ENCODE measurements at places on chromosomes 5 and 9. TPM values are rescaled to one million over a fixed set of nuclear protein-coding genes. Genes with fewer than 3 reads are reported as not detected.

GRCh38 chr5:152456815-152457443 is 51.9 kb upstream of the NMUR2 start:
- no peak overlapping the region for H3K4me3 ChIP-seq
- DNase-seq, result no peak
- no peak overlapping the region for H3K27ac ChIP-seq
- no peaks in the 10 kb centered on the region for H3K27me3 ChIP-seq
- H3K4me1 ChIP-seq, result no peaks in the 10 kb centered on the region

DNA sequence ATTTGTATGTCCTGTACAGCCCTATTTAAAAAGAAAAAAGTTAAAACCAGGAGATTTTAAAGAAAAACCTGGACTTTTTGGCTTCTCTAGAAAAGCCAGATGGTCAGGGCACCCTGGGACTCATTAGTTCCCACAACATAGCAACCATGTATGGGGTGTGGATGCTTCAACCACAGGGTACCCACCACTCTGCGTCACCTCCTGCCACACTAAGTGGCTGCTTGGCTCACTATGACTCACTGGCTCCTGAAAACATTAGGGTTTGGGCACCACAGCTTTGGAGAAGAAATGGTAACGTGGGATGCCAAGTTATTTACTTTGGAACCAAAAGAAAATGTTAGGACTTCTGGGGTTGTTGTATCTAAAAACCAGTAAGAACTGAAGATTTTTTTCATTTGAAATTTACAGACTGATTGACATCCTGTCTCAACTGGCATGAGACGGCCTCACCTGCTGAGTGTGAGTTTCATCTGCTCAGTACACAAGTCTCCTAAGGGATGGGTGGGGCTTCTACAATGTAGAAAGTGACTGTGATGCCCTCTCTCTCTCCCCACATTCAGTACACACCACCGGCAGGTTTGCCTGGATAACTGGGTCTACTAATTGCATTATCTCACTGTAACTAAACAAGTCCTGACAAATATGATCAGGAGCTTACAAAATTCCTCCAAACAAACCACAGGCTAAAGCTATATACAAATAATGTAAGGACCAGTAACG is 103.9 kb downstream of the ESM1 start:
- peaks cover 29% of the 10 kb centered on the region for H3K27me3 ChIP-seq
- H3K36me3 ChIP-seq, result no peaks in the 10 kb centered on the region
- no peaks in the 10 kb centered on the region for H3K4me1 ChIP-seq
- DNase-seq, result no peak
- no peak overlapping the region for H3K4me3 ChIP-seq

DNA sequence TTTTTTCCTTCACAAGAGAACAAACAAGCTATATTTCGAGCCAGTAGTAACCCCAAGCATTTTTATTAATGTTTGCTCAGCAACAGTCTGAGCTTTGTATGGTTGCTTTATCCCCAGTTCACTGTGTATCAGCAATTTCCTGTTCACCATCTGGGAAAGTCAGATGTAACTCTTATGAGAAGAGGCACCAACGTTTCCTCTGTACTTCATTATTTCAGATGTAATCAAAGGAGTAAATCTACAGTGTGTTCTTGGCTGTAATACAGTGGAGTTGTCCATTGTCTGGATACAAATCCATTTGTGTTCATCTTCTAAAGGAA is 340.2 kb downstream of the ARRDC3 start:
- no peaks in the 10 kb centered on the region for H3K36me3 ChIP-seq
- peaks cover 5% of the 10 kb centered on the region for H3K4me1 ChIP-seq
- H3K27me3 ChIP-seq, result no peaks in the 10 kb centered on the region
- no peak overlapping the region for H3K4me3 ChIP-seq
- no peak for DNase-seq
- H3K27ac ChIP-seq, result peak overlapping the region; percentile 73

DNA sequence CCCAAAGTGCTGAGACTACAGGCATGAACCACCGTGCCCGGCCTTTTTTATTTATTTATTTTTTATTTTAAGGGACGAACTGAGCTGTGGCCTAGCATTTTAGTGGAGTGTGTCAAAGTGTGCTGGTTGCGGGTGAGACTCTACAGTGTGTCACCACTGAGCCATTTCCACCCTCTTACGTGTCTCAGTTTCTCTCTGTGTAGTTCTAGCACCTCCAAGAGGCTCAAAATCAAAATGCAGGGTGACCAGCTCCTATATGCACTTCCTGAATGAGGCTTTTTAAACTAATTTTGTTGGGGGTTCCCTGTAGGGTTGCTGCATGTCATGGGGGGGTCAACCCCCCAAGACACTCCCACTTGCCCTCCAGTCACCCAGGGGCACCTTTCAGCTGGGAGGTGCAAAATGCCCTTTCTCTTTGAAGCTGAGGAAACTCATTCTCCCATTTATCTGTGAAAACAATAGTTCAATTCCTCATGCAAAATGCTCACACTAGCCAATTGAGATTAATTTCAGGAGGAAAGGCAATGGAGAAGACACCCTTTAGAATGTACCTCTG is 69.3 kb downstream of the COL15A1 start:
- H3K27me3 ChIP-seq, result no peaks in the 10 kb centered on the region
- H3K27ac ChIP-seq, result no peak overlapping the region
- H3K36me3 ChIP-seq, result no peaks in the 10 kb centered on the region
- DNase-seq, result no peak
- no peaks in the 10 kb centered on the region for H3K4me1 ChIP-seq

DNA sequence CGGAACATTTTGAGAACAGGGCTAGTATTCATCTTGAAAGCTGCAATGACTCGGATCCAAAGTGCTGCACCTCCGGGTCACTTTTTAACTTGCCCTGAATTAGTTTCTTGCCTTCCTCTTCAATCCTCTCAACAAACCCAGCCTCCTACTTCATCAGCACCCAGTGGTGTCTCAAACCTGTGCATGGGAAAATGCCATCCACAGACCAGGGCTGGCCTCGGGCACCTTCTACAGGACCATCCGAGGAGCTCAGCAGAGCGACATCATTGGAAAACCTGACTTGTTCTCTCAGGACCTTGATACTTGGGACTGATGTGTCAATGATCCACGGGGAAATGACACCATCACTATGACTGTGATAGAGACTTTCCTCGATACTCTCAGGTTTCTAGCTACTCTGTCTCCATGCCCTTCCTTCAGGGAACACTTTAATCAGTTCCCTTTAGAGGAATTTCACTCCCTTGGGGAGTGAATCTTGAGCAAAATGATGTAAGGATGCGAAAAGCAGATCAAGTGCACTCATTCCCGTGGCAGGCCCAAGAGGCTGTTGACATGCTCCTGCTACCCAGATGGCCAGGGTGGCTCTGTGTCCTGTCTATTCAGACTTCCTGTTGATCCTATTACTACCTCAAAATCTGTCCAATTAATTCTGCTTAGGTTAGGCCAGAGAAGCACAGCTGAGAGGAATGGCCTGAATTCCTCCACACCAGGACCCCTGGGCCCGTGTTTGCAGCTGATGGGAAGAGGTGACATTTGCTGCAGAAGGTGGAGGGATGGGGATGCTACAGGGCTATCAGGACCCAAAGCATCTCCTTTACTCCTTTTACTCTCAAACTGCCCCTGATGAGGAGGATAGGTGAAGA is 96.5 kb upstream of the SLC25A48 start:
- H3K36me3 ChIP-seq, result no peaks in the 10 kb centered on the region
- no peak for DNase-seq
- H3K4me3 ChIP-seq, result no peak overlapping the region
- H3K27ac ChIP-seq, result no peak overlapping the region

GRCh38 chr5:64557911-64558310 is 52.1 kb downstream of the RGS7BP start:
- no peaks in the 10 kb centered on the region for H3K4me1 ChIP-seq
- H3K27ac ChIP-seq, result no peak overlapping the region
- no peaks in the 10 kb centered on the region for H3K36me3 ChIP-seq
- H3K27me3 ChIP-seq, result no peaks in the 10 kb centered on the region
- no peak overlapping the region for H3K4me3 ChIP-seq

PPP2R2B gene
- 8.8 TPM for total RNA-seq

TBCA gene
- 302 TPM for total RNA-seq

FGD3 gene
- total RNA-seq, result 0.80 TPM

EGFLAM gene
- 14.8 TPM for total RNA-seq

GRM6 gene
- total RNA-seq, result not detected

EPB41L4A gene
- 0.87 TPM for total RNA-seq

Measured in Panc1 (cell line).